ENCODE measurements at places on chromosomes 16 and 17.
A peak's percentile ranks its signal among the peaks of the same experiment; 100 is the strongest.

- no peak for DNase-seq
Observed at GRCh38 chr16:61812251-61812650, 224.0 kb downstream of the CDH8 start.

DNA sequence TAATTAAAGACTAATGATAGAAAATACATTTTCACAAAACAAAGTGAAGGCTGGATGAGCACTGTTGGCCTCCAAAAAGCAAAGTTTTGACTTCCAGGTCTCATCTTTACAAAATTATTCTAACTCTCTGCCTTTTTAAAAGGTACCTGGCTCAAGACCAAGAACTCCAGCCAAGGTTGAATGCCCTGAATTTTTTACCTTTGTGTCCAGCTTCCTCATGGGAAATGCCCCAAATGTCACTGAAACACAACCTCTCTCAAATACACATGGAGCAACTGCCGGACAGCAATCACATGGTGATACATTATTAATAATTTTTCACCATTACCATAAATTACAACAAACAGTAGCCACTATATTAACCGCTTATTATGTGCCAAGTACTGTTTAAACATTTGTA is 32.2 kb downstream of the ADAMTS18 start:
- DNase-seq: no peak

DNA sequence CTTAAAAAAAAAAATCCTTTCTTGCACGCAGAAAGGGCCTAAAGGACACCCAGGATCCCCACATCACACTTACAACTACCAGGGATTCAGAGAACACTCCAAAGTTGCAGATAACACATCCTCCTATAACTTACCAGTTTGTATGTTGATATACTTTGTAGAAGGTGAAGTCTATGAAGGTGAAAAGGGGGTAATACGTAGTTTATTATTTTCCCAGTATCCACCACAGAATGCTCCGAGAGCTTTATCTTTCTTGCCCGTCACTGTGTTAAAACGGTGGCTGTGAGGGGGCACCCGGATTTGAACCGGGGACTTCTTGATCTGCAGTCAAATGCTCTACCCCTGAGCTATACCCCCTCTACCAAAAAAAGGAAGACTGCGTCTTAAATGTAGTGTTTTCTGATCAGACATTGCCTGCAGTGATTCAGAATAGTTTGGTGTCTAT is 7.9 kb upstream of the RPL23 start:
- peak; percentile 53 for DNase-seq

DNA sequence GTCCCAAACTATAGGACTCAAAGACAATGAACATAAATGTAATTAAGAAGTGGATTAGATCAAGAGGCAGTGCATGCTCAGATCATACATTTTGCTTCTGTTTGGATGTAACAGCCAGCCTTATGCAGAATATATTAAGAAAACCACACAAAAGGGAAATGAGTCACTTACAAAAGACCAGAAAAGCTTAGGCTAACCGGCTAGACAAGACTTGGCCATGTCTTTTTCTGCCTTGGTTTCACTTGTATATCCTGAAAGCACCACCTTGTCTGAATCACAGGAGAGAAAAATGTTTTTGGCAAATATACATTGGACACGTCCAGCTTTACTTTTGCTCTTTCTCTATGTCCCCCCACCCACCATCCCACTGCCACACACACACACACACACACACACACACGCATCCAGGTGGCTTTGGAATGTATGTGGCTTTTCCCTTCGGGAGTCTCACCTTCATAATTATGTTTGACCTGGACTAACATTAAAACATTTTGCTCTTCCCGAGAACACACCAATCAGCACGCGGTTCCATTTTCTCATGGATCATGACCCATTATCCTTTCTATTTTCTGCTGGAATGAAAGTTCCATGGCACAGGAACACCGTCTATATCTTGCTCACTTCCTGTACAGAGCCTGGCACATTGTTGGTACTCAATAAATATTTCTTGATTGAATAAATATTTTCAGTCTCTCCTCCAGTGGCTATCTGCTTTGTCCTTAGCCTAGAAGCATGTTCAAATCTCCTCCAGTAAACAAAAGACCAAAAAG is 64.6 kb downstream of the CDK5R1 start:
- DNase-seq: no peak

DNA sequence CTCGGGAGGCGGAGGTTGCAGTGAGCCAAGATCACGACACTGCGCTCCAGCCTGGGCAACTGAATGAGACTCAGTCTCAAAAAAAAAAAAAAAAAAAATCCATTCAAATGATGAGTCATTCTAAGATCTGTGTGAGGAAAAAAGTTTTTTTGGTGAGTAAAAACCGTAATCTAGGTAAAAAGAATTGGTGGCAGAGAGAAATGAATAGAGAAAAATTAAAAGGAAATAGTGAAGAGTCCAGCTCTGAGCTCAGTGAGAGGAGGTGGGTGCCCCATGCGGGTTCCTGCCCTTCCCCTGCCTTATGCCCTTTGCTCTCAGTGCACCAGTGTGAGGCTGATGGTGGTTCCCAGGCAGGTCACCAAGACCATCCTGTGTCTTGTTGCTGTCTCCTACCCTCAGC is 20.9 kb downstream of the GAN start:
- no peak for DNase-seq

- DNase-seq: peak; percentile 79
Observed at GRCh38 chr17:30376621-30377452, 1.9 kb upstream of the CPD start.

DNA sequence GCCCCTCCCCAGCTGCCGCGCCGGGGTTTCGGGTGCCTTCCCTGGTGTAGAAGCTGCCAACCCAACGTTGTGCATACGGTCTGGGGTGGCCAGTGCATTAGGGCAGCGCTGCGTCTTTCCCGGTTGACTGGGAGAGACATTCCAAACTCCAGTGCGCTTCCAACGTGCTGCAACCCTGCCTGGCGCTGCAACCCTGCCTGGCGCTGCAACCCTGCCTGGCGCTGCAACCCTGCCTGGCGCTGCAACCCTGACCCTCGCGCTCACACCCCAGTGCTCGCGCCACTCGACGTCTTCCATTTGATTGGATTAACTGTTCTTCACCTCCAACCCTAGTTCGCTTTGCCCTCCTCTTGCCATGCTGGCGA is 488 bp upstream of the HAP1 start:
- DNase-seq: no peak

- no peak for DNase-seq
Observed at GRCh38 chr17:40100419-40100668, at the start of gene NR1D1. TSS of gene NR1D1 (minus strand) at chr17:40100589. CDS start at chr17:40100094, 495 bp downstream.

GRCh38 chr17:28574526-28574925 is 2.2 kb downstream of the ALDOC start:
- no peak for DNase-seq

GRCh38 chr17:48760411-48760810 is 31.9 kb upstream of the HOXB13 start:
- no peak for DNase-seq

- DNase-seq: no peak
Observed at GRCh38 chr16:18852647-18853046, 51.3 kb upstream of the ARL6IP1 start.

- no peak for DNase-seq
Observed at GRCh38 chr17:80930335-80931279, 61.0 kb upstream of the CHMP6 start.

DNA sequence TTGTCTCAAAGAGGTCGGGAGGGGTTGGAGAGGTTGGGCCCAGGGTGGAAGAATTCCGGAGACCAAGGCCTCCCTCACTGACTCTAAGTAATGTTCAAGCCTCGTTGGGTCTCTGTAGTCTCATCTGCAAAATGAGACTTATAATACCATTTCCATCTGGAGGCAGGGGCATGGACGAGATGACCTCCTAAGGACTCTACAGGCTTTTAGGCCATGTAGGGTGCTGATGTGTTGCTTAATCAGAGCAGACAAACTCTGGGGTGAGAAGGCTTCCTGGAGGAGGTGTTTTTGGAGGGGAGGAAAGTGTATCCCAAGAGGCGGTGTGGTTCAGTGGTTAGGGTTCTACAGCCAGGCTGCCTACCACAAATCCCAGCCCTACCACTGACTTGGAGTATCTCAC is 3.1 kb downstream of the SPPL2C start:
- DNase-seq: no peak

- no peak for DNase-seq
Observed at GRCh38 chr16:10494343-10495030, 85.9 kb downstream of the EMP2 start.

- DNase-seq: no peak
Observed at GRCh38 chr17:73750975-73751374, 106.7 kb upstream of the SDK2 start.
